ENCODE measurements at places on chromosomes 6 and 20.

DNA sequence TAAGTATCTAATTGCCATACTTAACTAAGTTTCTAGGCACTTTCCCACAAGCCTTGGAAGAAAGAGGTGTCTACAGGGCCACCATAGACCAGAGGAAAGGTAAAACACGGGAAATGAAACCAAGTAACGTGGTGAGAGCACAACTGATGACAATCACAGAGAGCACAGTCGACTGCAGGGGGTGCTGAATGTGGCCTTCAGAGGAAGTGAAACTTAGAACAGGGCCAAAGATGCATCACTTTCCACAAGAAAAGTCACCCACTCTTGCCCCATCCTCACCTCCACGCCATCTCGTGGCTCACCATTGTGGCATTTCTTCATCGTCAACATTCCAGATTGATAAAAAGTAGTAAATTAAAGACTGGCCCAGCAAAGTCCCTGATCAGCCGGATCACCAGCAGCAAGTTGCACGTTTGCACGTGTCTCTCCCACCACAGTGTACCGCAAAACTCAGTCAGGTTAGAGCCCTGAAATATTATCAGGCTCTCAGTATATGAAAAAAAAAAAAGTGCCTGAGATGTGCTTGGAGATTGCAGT, 31.4 kb downstream of the HIVEP2 start:
- no peak for DNase-seq

- no peak for DNase-seq
Observed at GRCh38 chr6:5213836-5214235, 46.9 kb downstream of the LYRM4 start.

GRCh38 chr6:127402890-127403617, 56.1 kb downstream of the KIAA0408 start:
- DNase-seq: no peak

DNA sequence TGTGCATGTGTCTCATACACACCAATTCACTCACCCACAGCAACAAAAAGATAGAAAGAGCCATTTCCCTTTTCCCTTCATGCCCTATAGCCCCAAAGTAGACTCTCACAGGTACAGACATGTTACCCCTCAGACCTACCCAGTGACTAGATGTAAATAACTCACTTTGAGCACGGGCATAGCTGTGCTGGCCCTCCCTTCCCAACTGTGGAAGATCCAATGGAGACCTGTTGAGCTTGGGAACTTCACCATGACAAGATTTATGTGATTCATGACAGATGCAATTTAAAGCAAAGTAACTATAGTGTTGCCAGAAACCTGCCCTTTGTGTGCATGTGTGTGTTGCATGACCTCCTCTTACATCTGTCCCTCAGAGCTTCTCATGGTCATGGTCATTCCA, 175.4 kb downstream of the UBE3D start:
- no peak for DNase-seq

GRCh38 chr20:49037962-49038387, 8.1 kb upstream of the CSE1L start:
- no peak for DNase-seq

DNA sequence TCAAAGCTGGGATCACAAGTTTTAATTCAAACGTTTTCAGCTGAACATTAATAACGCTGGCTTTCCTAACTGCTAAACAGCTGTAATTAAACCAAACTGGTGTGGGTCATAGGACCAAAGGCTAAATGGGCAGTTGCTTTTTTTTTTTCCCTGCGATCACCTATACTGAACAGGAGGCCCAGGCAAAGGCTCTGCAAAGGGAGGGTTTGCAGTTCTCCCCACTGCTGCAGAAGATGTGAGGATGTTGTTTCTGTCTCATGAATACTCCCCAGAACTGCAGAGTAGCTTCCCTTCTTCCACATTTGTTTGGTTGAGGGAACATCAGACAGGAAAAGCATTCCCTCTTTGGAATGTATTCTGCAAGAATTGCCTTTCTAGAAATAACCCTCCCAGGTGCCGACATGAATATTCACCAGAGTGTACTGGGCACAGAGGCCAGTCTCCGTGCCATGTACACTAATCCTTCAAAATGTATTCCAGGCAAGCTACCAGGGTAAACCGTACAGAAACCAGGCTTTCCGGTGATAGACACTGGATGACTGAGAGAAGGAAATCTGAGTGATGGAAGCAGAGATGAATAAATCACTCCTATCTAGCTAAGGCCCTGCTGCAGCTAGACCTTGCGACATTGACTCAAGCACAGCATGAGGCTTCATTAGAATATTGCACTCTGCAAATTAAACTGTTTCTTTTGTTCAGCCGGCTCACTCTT, 370.1 kb downstream of the BTBD9 start:
- DNase-seq: no peak

DNA sequence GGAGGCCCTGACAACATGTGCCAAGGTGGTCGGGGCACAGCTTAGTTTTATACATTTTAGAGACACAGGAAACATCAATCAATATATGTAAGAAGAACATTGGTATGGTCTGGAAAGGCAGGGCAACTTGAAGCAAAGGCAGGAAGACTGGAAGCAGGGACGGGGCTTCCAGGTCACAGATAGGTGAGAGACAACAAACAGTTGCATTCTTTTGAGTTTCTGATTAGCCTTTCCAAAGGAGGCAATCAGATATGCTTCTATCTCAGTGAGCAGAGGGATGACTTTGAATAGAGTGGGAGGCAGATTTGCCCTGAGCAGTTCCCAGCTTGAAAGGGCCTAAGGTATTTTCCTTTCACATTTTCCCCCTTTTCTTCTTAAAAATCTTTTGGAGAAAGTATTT, 311.0 kb upstream of the RGS17 start:
- no peak for DNase-seq

GRCh38 chr6:138491017-138491416, 8.3 kb downstream of the NHSL1 start:
- DNase-seq: no peak

GRCh38 chr6:10425975-10426780, 11.3 kb upstream of the TFAP2A start:
- DNase-seq: no peak

GRCh38 chr6:159941286-159942113, 27.4 kb upstream of the IGF2R start:
- no peak for DNase-seq
